Ureter (tissue), 1 donor: ENCODE measurements at places on chromosomes 6 and 20. TPM values are rescaled to one million over a fixed set of nuclear protein-coding genes. Genes with fewer than 3 reads are reported as not detected.

Gene REM1
- 8.6 TPM for total RNA-seq

Gene EEF1A2
- total RNA-seq: 20.2 TPM

Gene DCDC2
- total RNA-seq: 15.2 TPM

Gene EPB41L1
- 165 TPM for total RNA-seq

Gene FAM217A
- total RNA-seq: not detected

Gene MAPK14
- 56.0 TPM for total RNA-seq

Gene PRPF6
- total RNA-seq: 75.0 TPM

Gene VPS16
- 38.0 TPM for total RNA-seq

Gene PAX1
- total RNA-seq: not detected

Gene CRISP2
- 0.60 TPM for total RNA-seq

Gene CAP2
- total RNA-seq: 20.7 TPM

Gene ATP6V1G2
- 0.65 TPM for total RNA-seq
